ENCODE measurements at places on chromosomes 5 and 9. TPM values are rescaled to one million over a fixed set of nuclear protein-coding genes. Genes with fewer than 3 reads are reported as not detected.

GARIN3 gene
- total RNA-seq: not detected

DNA sequence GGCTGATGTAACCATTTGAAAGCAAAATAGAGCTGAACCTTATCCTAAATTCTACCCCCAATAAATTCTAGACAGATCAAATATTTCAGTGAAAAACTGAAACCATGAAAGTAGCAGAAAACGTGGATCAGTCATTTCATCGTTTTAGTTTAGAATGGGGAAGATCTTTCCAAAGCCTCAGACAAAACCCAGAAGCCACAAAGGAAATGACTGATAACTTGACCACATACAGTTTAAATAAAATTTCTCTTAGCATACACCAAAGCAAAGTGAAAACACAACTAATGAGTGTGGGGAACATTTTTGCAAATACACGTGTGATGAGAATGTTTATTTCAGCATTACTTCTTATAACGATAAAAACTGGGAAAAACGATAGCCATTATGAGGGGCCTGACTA is 284.8 kb downstream of the ADGRV1 start:
- no peak for DNase-seq
- H3K27ac ChIP-seq: no peak overlapping the region
- peaks cover 25% of the 10 kb centered on the region for H3K36me3 ChIP-seq

DNA sequence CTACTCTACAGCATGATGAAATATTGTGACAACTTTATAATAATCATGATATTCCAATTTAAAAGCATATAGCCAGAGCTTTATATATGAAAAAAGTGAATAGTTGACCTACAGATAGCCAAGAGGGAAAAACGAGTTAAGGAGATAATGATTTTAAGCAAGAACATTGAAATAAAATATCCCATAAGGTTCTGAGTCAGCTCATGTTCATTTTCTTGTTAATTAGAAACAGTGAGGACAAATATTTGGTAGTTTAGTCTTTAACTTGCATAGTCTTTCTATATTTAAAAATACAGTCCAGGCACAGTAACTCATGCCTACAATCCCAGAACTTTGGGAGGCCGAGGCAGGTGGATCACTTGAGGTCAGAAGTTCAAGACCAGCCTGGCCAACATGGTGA is 55.8 kb upstream of the CDH6 start:
- peaks cover 2% of the 10 kb centered on the region for H3K27me3 ChIP-seq
- no peak overlapping the region for H3K27ac ChIP-seq
- no peak for DNase-seq
- H3K4me1 ChIP-seq: peaks cover 20% of the 10 kb centered on the region

DNA sequence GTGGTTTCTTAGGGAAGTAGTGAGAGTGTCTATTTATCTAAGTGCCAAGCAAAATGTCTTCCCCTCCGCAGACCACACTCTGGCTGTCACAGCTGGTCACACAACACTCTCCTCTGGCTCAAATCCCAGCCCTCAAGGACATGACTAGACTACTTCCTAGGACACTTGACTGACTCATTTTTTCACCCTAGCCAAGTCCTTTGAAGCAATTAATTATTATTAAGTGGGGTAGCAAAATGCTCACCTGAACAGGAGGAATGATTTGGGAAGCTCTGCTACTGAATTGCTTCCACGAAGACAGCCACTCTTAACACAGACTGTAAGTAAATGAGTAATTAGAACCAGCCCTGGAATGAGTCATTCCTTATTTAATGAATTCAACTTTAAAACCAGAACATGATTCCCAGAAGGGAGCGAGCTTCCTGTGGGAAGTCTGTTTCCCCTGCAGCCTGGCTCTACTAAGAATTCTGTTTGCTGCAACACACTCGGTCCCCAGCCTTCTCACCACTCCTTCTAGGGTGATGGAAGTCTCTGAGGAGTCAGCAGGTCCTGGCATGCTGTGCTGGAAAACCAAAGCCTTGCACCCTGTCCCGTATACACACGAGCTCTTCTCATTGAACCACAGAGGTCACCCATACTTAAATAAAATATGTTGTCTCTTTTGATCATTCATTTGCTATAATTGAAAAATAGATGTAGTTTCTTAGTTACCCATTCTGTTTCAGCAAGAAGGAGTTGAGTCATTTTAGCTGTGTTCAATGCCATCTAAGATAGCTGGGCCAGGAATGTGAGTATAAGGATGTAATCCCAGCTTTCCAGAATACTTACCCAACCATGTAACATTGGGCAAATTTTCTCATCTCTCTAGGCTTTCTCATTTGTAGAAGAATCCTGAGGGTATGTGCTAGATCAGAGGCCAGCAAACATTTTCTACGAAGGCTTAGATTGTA is 218.6 kb upstream of the RASEF start:
- peaks cover 10% of the 10 kb centered on the region for H3K4me1 ChIP-seq
- H3K27me3 ChIP-seq: no peaks in the 10 kb centered on the region
- no peaks in the 10 kb centered on the region for H3K36me3 ChIP-seq
- H3K27ac ChIP-seq: no peak overlapping the region

- H3K27ac ChIP-seq: no peak overlapping the region
- no peak overlapping the region for H3K4me3 ChIP-seq
- H3K4me1 ChIP-seq: no peaks in the 10 kb centered on the region
Observed at GRCh38 chr5:154505567-154505966, 27.5 kb upstream of the HAND1 start.

GRCh38 chr5:65823845-65824445 is 101.9 kb downstream of the NLN start:
- H3K36me3 ChIP-seq: peaks cover 10% of the 10 kb centered on the region
- H3K4me1 ChIP-seq: no peaks in the 10 kb centered on the region
- no peak for DNase-seq
- H3K27me3 ChIP-seq: no peaks in the 10 kb centered on the region
- H3K27ac ChIP-seq: no peak overlapping the region
- H3K4me3 ChIP-seq: no peak overlapping the region

DNA sequence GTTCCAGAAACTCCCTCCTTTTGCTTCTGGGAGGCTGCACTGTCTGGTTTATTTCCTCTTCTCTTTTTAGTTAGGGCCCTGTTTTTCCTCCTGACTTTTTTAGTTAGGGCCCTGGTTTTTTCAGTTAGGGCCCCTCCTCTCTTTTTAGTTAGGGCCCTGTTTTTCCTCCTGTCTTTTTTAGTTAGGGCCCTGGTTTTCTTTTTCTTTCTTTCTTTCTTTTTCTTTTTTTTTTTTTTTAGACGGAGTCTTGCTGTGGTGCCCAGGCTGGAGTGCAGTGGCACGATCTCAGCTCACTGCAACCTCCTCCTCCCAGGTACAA is 15.1 kb downstream of the GSN start:
- no peak for DNase-seq
- H3K4me1 ChIP-seq: peaks cover 67% of the 10 kb centered on the region
- H3K36me3 ChIP-seq: no peaks in the 10 kb centered on the region

DNA sequence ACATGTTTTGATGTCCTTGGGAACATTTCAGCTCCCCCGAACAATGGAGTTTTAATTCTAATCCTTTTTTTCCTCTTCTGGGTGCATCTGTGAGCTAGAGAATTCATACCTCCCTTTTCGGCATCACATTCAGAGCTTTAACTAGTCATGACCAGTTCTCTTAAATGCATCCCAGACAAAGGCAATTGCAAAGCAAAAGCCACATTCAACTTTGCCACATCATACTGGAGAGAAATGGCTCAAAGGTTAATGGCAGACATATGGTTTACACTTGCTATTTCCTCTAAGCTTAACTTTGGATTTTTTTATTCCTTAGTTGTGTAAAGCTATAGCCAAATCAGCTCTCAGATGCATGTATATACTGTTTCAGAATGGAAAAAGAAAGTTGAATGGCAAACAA is 153.3 kb downstream of the ESM1 start:
- H3K27me3 ChIP-seq: no peaks in the 10 kb centered on the region
- H3K27ac ChIP-seq: no peak overlapping the region
- H3K36me3 ChIP-seq: no peaks in the 10 kb centered on the region
- DNase-seq: no peak
- H3K4me1 ChIP-seq: no peaks in the 10 kb centered on the region
- no peak overlapping the region for H3K4me3 ChIP-seq

GRCh38 chr5:157574456-157575380 is 857 bp downstream of the ADAM19 start:
- H3K27ac ChIP-seq: no peak overlapping the region
- DNase-seq: no peak
- peak overlapping the region; percentile 94 for H3K4me3 ChIP-seq
- no peaks in the 10 kb centered on the region for H3K36me3 ChIP-seq
- H3K27me3 ChIP-seq: peaks cover 32% of the 10 kb centered on the region
- H3K4me1 ChIP-seq: peaks cover 27% of the 10 kb centered on the region

GRCh38 chr9:111902391-111903139 is 6.0 kb downstream of the UGCG start:
- no peak for DNase-seq
- H3K36me3 ChIP-seq: no peaks in the 10 kb centered on the region
- no peak overlapping the region for H3K4me3 ChIP-seq
- no peaks in the 10 kb centered on the region for H3K4me1 ChIP-seq
- no peaks in the 10 kb centered on the region for H3K27me3 ChIP-seq

GRCh38 chr9:130938652-130939404 is at the start of gene FIBCD1:
TSS of gene FIBCD1 (minus strand) at chr9:130939247. CDS start at chr9:130938607, 640 bp downstream.
- DNase-seq: no peak
- H3K27me3 ChIP-seq: peaks cover 82% of the 10 kb centered on the region
- H3K4me1 ChIP-seq: peaks cover 14% of the 10 kb centered on the region
- no peak within 1 kb of the TSS for H3K27ac ChIP-seq
- no peaks in the 10 kb centered on the region for H3K36me3 ChIP-seq

DNA sequence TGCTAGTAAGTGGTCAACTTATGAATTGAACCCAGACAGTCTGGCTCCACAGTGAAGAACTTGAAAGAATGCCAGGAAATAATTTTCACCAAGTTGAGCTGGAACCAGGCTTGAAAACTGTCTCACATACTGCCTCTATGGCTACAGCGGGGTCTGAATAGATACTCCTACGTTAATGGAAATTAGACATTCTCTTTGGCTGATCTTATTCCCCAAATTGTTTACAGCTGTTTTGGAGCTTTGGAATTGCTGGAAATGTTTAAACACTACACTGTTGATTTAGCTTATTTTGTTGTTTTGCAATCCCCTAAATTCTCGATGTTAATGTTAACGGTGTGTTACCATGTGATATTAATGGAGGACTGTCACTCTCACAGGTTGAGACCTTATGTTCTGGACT is 146.4 kb downstream of the FBXL7 start:
- peaks cover 6% of the 10 kb centered on the region for H3K4me1 ChIP-seq
- no peaks in the 10 kb centered on the region for H3K36me3 ChIP-seq
- no peak overlapping the region for H3K4me3 ChIP-seq
- no peaks in the 10 kb centered on the region for H3K27me3 ChIP-seq

DNA sequence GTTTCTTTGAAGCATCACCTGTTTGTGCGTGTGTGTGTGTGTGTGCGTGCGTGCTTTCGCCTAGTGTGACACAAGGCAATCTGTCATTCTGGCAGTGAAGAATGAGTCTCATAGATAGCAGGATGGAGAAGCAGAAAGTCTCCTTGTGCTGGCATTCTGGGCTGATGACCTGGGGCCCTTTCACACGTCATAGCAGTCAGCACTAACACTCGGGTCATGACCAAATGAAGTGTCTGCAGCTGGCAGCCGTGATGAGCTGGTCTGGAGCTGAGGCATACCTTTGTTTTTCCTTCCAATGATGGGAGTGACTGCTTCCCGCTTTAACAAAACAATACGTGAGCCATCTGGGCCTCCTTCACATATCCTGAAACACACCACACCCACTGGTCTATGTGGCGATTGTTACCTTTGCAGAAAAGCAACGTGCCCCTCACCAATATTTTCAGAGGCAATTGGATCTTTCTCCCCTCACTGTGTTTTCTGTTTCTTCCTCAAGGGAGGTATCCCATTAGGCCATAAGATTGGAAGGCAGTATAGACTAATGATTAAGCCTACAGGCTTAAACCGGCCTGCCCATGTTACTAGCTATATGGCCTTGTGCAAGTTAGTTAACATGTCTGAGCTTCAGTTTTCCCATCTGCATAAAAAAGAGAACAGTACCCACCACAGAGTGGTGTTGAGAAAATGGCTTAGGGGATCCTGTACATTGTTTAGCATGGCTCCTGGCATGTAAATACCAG is 88.8 kb downstream of the SREK1 start:
- no peaks in the 10 kb centered on the region for H3K27me3 ChIP-seq
- peak overlapping the region; percentile 6 for H3K4me3 ChIP-seq
- H3K27ac ChIP-seq: peak overlapping the region; percentile 15

DNA sequence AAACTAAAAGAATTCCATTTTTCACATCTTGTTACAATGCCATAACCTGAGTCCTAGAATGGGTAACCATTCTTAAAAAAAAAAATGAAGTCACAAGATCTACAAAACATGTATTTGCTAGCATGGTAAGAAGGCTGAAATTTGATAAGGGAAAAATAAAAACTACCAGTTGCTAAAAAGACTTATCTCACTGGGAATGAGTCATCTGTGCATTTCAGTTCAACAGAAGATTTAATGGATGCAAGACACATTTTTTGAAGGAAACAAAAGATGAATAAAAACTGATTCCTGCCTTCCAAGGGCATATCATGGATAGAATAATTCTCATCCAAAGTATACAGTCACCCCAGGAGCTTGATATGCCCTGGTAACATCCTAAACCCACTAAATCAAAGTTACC is 47.2 kb downstream of the SGTB start:
- DNase-seq: no peak
- no peak overlapping the region for H3K27ac ChIP-seq
- H3K4me3 ChIP-seq: no peak overlapping the region

DNA sequence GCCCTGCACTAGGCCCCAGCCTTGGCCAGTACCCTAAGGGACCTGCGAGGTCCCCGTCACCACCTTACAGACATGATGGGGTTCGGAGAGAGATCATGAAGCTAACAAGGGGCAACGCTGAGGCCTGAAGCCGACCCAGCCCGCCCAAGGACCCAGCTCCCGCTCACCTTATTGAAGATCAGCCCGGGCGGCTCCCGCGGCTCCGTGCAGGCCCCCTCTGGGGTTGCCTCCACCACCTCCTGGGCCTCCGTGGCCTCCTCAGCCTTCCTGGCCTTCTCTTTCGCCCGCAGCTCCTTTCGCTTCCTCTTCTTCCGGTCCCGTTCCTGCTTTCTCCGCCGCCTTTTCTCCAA is 3.6 kb downstream of the SURF6 start:
- no peak overlapping the region for H3K27ac ChIP-seq
- H3K27me3 ChIP-seq: no peaks in the 10 kb centered on the region
- DNase-seq: no peak
- H3K4me1 ChIP-seq: peaks cover 20% of the 10 kb centered on the region
- peak overlapping the region; percentile 15 for H3K4me3 ChIP-seq

DNA sequence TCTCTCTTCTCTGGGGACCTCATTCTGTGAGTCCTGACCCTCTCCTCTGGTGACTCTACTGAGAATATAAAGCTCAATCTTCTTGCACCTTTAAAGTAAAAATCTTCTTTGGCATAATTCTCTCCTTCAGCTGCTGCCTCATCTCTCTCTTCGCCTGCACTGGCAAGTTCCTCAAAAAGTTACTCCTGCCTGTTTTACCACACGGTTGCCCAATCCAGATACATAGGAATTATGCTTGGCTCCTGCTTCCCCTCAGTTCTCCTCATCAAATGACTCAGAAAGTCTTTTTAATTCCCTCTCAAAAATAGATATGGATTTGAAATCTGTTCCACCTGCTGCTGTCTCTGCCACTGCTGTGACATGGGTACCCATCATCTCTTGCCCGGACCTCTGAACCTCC is 14.4 kb upstream of the HRCT1 start:
- no peaks in the 10 kb centered on the region for H3K4me1 ChIP-seq
- peaks cover 33% of the 10 kb centered on the region for H3K27me3 ChIP-seq
- H3K4me3 ChIP-seq: no peak overlapping the region
- DNase-seq: no peak

SLC46A2 gene
- not detected for total RNA-seq

GRCh38 chr9:36584620-36585460 is 12.1 kb downstream of the MELK start:
- H3K4me3 ChIP-seq: no peak overlapping the region
- H3K27me3 ChIP-seq: no peaks in the 10 kb centered on the region
- no peak for DNase-seq
- H3K36me3 ChIP-seq: peaks cover 13% of the 10 kb centered on the region
- no peak overlapping the region for H3K27ac ChIP-seq
